ENCODE measurements at places on chromosomes 16 and 17.
A peak's percentile ranks its signal among the peaks of the same experiment; 100 is the strongest.

DNA sequence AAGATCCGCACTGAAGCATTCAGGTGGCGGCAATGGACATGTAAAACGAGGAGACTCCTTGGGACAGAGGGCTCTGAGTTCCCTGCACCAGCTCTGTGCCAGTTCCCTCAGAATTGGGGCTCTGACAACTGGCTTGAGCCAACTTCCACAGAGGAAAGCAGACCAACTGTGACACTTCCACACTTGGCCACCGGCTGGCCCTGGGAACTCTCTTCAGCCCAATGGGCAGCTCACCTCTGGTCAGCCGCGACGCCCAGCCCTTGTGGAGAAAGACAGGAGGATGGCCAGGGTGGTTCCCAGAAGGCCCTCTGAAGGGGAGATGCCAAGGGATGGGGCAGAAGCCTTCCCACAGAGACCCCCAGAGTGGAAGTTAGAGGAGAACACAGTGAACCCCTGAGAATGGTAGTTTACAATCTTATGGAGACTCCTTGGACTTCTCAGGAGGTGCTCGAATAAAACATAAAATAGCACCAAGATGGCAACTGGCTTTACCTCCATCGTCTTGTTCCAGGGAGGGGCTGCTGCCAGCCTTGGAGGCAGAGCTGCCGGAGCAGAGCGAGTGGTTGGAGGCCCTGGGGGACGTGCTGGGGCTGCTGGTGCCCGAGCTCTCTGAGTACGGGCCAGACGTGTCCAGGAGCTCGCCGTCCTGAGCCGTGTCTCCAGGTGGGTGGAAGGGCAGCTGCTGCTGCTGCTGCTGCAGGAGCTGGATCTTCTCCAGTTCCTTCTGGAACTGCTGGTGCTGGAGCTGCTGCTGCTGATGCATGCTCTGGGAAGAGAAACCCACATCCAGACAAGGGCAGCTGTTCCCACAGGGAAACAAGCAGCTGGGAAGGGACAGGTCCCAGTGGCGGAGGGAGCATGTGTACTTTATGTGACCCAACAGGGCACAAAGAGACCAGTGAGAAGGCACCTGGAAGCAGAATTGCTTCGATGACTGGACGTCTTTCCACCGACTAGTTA, 35.0 kb upstream of the ICAM2 start:
- DNase-seq: no peak

DNA sequence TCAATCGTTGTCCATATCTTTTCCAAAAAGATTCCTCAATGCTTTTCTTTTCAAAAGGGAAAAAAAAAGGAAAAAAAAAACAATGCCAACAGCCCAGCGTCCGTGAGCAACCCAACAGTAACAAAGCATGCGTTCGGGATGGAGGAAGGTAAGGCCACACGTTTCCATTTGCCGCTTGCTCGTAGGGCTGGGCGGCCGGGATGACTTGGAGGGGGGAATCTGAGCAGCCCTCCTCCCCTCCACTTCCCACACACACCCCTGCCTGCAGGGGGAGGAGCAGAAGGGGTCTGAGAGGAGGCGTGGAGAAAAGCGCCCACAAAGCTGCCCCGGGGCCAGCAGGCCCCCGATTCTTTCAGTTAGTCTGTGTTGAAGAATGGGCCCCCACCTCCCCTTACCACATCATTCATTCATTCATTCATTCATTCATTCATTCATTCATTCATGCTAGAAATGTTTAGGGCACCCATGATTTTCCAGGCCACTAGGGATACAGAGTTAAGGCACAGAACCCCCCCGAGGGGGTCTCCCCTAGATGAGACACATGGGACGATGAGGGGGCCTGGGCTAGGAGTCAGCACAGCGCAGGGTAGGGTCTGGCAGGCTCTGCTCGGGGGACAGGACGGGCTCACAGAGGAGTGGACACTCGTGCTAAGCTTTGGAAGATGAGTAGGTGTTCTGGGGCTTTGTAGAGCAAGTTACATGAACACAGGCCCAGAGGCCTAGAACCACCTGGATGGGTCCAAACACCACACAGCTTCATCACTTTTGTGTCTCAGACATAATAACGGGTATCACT, 10.9 kb upstream of the TBX2 start:
- no peak for DNase-seq

DNA sequence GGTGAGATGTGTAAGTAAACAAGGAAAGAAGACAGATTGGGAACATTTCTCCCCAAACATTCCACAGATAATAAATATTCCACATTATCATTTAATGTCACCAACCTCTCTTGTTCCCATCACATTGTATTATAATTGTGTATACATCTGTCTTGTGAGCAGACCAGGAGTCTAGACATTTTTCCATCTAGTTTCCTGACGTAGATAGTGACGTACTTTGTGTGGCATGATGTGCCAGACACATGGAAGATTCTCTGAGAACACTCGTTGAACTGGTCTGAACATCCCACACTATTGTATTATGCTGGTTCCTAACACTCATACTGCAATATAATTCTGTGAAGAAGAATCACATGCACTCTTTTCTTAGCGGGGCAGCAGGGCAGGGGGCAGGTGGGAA, 34.0 kb downstream of the WSB1 start:
- no peak for DNase-seq

GRCh38 chr16:6576606-6577005, 756.0 kb upstream of the RBFOX1 start:
- DNase-seq: no peak

- DNase-seq: no peak
Observed at GRCh38 chr17:59840329-59841090, 52.2 kb downstream of the TUBD1 start.

DNA sequence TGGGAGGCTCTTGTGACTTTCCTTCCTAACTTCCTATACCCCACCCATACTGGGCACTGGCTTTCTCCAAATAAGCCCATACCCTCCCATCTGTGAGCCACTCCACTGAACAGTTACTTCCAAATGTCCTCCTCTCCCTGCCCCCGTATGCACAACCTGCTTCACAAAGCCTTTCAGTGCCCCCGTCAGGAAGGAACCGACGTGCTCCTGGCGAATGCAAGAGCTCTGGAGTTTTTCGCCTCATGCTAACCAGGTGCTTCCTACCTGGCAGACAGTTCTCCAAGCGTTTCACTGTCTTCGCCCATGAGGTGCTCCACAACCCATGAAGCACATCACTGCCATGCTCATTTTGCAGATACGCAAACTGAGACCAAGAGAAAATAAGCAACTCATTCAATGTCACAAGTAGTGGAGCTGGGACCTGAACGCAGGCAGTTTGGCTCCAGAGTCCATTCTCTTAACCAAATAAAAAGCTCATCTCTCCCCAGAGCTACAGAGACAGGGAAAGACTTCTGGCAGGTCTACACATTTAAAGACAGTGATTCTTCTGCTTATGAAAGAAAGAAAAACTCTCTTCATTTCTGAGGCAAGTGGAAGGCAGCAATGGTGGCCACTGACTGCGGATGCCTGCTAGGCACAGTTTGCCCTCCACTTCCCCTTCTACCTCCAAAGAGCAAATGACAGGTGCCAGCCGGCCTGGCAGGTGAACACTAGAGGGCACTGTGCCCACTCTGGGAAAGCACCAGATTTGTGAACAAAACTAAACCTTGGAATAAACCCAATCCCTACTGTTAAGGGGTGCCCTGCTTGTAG, 23.8 kb downstream of the SPHK1 start:
- peak; percentile 79 for DNase-seq

DNA sequence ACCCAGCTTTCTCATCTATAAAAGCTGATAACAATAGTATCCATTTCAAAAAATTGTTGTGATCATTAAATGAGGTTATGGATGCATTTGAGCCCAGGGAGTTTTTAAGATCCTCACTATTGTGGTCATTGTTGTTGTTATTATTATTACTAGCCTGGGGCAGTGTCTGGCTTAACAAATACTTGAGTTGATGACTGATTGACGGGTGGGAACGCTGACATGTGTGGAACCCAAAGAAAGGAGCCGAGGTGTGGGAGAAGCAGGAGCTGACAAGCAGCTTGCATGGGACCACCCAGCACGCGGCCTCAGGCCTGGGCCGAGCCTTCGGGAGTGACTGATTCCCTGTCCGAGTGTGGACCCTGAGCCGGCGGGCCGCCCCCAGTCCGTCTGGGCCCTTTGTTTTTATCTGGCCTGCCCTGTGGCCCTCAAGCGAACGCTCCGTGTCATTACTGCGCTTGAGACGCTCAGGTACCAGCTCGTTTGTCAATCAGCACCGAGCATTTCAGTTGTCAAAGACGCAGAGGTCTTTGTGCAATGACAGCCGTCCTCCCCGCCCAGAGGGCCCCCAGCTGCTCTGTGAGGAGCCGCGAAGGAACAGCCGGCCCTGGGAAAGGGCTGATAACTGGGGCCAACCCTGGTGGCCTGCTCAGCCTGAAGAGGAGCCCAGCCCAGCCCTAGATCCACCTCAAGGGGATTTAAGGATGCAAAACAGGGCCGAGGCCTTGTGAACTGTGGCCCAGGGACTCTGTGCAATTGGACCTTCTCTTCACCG, 132.9 kb upstream of the FOXF1 start:
- no peak for DNase-seq

DNA sequence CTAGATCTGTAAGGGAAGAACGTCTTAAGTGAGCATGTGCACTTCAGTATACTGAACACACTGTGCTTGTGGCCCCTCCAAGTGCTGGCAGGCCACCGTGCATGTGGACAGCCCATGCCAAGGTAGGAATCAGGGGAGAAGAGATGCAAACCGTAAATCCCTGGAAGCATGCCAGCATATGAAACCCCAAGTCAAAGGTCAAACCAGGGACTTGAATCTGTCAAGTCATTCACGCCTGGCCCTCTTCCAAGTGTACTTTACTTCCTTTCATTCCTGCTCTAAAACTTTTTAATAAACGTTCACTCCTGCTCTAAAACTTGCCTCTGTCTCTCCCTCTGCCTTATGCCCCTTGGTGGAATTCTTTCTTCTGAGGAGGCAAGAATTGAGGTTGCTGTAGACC, 2.8 kb upstream of the ATXN2L start:
- no peak for DNase-seq

DNA sequence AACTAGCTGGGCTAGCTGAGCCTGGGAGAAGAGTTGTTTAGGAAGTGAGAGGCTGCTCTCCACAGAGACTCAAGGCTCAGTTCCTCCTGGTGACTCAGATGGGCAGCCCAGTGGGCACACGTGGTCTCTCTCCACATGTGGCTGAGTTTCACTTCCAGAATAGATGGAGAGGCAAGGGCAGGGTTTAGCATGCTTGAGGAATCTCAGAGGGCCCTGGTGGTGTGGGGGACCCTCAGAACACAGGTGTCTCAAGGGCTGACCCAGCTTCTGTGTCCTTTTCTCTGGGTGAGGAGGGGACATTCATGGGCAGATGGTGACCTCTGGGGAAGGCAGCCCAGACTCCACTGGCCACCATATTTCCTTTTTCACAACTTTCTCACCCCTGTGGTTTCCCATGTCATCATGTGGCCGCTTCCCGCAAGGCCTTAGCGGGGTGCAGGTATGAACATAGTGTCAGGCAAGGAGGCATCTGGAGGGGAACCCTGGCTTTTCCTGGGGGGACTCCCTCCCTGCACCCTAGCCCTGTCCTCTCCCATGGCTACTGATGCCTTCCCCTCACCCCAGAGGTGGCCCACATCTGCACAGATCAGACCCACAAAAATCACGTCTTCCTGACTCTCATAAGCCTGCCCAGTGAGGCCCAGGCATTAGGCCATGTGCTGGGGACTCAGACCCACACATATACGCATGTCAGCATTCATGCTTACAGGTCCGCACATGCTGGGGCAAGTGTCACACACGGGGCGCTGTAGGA, 3.3 kb downstream of the GRN start:
- no peak for DNase-seq

DNA sequence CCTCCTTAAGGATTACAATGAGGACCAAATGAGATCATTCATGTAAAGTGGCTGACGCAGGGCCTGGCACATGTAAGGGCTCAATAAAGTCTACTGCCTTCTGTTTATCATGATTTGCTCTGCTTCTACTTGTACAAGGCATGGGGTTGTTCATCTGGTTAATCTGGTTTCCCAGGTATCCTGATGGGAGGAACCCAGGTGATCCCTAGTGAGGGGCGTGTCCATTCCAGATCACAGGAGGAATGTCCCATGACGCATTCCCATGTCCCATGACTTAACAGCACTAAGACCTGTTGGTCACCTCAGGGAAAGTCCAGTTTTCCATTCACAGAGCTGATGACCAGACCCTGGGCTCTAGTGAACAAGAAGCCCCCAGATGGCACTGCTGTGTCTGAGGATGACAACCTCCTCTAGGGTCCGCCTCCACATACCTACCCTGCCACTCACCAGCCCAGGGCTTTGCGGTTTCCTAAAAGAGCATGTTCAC, 11.5 kb upstream of the TPPP3 start:
- no peak for DNase-seq

DNA sequence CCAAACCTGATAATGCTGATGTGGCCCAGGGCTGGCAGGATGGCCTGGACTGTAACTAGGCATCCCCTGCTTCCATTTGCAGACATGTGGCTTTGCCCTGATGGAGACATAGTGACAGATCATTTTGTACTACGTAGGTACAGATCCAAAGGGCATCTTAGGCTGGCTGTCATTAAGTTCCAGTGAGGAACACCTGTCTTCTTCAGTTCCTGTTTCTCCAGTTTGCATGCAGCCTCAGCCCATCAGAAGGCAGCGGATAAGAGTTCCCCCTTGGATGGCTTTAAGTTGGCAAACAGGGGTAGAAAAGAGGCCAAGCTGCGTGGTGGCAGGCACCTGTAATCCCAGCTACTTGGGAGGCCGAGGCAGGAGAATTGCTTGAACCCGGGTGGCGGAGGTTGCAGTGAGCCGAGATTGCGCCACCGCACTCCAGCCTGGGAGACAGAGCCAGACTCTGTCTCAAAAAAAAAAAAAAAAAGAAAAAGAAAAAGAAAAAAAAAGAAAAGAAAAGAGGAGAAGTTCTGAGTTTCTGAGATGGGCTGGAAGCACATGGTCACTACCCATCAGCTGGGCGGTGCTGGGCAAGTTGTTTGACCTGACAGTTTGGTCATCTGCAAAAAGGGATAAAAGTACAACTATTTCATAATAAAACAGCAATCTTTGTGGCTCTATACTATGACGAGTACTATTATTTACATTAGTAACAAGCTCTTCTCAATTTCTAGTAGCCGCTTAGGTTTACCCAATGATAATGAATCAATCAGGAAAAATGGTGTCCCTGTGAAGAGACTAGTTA, 42.7 kb downstream of the CPPED1 start:
- DNase-seq: no peak

DNA sequence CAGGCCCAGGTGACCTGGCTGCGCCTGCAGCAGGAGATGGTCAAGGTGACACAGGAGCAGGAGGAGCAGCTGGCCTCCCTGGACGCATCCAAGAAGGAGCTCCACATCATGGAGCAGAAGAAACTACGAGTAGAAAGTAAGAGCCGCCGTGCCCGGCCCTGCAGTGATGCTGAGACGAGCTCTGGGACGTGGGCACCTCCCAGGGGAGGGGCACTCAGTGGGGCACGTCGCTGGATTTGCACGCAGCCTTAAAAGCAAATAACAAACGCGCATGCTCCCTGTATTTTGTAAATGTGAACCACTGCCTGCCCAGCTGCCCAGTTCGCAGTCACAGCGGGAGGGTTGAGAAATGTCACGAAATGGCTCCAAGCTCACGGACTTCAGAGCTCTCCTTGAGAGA, 15.3 kb upstream of the GAA start:
- DNase-seq: no peak

DNA sequence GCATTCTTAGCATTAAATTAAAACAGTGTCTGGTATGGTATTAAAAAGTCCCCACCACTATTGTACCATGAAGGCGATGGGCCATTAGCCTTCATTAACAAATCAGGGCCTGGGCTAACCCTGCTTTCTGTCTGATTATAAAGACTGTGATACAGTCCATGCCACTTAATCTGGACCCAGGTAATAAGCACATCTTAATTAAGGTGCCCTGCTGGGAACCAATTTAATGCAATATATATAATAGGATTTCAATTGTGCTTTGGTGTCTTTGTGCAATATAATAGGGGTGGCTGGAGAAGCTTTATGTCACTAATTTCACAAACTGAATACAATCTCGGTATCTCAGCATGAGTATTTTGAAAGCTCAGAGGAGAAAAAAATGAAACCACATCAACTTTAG, 64.4 kb upstream of the CDH8 start:
- DNase-seq: no peak
